Esophagus squamous epithelium (tissue), 5 donors: ENCODE measurements at places on chromosomes 12 and 14.

GRCh38 chr14:92041203-92041602, 1.3 kb upstream of the TRIP11 start:
- DNase-seq: no peak

DNA sequence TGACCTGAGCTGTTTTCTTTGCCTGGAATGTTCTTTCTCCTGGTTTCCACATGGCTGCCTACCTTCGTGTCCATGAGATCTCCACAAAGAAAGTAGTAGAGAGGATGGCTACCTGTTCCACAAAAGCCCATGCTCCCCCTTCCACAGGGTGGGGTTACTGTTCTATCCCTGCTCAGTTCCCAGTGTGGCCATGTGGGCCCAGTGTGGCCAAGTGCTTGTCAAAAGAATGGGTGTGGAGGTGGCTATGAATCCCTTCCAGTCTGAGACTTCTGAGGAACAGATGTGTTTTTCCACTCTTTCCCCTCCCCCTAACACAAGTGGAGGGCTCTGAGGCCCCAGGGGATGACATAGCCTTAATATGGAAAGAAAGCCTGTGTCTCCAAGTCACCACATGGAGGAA, 26.2 kb upstream of the HSP90B1 start:
- DNase-seq: no peak

DNA sequence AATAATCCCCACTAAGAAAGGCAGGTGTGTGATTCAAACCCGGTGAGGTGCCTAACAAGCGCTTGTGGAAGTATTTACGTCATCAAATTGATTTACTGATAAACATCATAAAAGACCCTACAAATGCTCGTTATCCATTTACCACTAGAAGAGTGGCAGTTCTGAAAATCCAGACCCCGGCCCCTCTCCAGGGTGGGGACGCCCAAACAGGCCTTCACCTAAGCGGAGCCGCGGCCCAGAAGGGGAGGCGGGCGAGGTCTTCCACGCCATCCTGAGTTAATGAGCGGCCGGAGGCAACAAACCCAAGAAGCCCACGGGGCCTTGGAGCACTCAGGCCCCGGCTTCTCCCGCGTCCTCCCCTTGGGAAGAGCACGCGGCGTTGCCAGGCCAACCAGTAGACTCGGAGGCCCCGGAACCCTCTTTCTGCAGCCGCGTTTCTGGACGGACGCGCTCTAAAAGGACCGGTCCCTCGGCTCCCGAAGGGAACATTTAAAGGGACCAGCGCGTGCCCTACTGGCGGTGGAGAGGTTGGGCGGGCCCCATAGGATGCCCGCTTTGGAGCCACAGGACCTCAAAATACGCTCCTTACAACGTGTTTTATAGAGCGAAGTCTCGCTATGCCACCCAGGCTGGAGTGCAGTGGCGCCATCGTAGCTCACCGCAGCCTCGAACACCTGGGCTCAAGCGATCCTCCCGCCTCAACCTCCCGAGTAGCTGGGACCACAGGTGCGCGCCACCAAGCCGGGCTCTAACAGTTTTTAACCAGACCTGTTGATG, 3.5 kb downstream of the PTPN21 start:
- no peak for DNase-seq

GRCh38 chr12:51244269-51244668, 5.6 kb downstream of the DAZAP2 start:
- no peak for DNase-seq

DNA sequence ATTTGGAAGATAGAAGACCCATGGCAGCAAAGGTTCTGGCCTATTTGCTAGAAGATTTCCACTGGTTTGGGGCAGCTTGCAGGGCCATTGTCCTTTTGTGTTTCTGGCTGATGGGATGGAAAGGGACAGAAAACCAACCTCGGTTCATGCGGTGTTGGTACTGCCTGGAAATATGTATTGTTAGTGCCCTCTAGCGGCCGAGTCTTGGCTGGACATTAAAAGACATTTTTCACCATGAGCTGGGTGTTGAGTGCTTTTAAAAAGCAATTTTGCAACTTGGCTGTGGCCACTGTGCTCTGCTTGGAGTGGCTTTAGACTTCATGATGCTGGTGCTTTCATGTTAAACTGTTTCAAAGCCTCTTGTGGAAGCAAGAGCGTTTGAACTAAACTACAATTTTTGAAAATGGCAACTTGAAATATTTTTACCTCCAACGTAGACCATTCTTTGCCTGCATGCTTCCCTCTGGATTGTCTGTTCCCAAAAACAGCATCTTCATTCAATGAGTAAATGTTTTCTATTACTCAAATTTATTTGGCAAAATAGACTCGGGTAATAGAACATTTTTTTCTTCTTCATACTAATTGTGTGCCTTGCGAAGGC, 102.7 kb upstream of the TBX5 start:
- no peak for DNase-seq

GRCh38 chr14:98871796-98872195, 400.2 kb downstream of the BCL11B start:
- DNase-seq: no peak

- DNase-seq: no peak
Measured at GRCh38 chr14:99968191-99968920, 96.9 kb upstream of the EVL start.

- no peak for DNase-seq
Measured at GRCh38 chr14:104813286-104813685, 12.4 kb downstream of the ZBTB42 start.

GRCh38 chr12:65335021-65335714, 56.7 kb downstream of the MSRB3 start:
- DNase-seq: no peak

DNA sequence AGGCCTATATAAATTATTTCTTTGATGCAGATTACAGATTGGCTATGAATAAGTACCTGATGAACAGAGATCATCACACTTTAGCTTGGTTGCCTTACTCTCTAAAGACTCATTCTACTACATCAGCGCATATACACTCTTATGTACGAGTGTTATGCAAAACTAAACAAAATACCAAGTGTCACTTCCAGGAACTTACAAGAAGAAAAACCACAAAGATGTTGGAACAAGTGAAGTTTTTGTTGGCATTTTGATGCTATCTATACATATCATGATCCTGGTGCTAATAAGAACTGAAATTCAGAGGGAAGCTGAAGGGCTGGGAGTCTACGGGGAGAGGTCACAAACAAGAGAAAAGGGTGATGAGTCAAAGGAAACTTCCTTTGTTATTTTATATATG, 47.9 kb upstream of the CERS5 start:
- DNase-seq: no peak

GRCh38 chr12:64720884-64721283, 38.3 kb downstream of the GNS start:
- DNase-seq: no peak

DNA sequence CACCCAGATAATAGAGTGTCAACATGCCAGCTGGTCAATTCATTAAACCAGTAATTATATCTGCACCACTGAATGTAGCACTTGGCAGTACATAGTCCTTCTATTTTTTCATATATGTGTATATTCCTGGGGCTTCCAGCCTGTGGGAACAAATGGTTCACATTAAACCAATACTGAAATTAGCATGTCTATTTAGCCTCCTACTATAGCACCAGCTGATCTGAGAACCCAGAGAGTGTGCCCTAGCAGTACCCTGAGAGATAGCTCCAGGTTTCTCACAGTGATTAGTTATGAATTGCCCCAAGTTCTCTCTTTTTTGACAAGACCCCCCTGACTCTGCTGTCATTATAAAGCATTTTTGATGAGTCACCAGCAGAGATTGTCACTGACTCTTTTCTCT, 1097.3 kb upstream of the FLRT2 start:
- DNase-seq: no peak
